ENCODE measurements at places on chromosomes 3 and 15. TPM values are rescaled to one million over a fixed set of nuclear protein-coding genes. Genes with fewer than 3 reads are reported as not detected.

SNX22 gene
- polyA plus RNA-seq = 0.33 TPM

- DNase-seq = no peak
Measured at GRCh38 chr3:98788651-98789050, 25.5 kb downstream of the ST3GAL6 start.

- no peak for DNase-seq
Measured at GRCh38 chr3:194910414-194910984, 224.8 kb downstream of the FAM43A start.

DNA sequence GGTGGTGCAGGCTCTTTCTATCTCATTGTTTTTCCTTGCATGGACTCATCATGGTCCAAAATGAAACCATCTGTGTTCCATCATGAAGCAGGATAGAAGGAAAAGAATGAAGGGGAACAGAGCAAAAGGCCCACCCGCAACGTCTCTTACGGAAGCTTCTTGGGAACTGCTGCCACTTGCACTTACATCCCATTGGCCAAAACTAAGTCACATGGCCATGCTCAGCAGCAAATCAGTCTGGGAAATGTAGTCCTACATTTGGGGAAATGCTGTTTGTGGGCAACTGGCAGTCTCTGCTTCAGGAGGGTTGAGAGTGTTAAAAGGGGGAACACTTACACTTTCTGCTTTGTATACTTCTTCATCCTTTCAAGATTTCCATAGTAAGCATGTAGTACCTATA, 191.6 kb downstream of the SV2B start:
- DNase-seq = no peak

- no peak for DNase-seq
Measured at GRCh38 chr3:115418583-115418982, 204.7 kb upstream of the GAP43 start.
